ENCODE measurements at places on chromosomes 12 and 14.
A peak's percentile ranks its signal among the peaks of the same experiment; 100 is the strongest.

GRCh38 chr12:93115646-93116045 is 186.6 kb upstream of the EEA1 start:
- DNase-seq = no peak

- DNase-seq = no peak
Measured at GRCh38 chr14:33323979-33324378, 385.3 kb downstream of the NPAS3 start.

- no peak for DNase-seq
Measured at GRCh38 chr12:119649202-119649808, 18.6 kb upstream of the PRKAB1 start.

DNA sequence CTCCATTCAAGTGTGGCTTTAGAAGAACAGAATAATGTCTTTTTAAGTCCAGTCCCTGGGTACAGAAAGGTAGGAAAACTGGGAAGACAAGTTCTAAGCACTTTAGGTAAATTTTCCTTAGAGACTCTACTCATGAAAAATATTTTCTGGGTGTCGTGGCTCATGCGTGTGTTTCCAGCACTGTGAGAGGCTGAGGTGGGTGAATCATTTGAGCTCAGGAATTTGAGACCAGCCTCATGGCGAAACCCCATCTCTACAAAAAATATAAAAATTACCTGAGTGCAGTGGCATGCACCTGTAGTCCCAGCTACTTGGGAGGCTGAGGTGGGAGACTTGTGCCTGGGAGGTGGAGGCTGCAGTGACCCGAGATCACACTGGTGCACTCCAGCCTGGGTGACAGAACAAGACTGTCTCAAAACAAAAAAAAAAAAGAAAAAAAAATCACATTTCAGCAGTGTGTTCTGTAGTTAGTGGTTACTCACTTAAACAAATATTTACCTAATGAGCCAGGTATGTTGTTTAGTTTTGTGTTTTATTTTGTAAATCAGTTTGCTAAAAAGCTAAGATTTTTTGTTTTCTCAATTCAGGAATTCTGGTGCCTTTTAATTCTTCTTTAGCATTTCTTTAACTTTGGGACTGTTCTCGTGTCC is 52.3 kb upstream of the RD3L start:
- no peak for DNase-seq

GRCh38 chr12:53735556-53735955 is 8.3 kb upstream of the CALCOCO1 start:
- no peak for DNase-seq

DNA sequence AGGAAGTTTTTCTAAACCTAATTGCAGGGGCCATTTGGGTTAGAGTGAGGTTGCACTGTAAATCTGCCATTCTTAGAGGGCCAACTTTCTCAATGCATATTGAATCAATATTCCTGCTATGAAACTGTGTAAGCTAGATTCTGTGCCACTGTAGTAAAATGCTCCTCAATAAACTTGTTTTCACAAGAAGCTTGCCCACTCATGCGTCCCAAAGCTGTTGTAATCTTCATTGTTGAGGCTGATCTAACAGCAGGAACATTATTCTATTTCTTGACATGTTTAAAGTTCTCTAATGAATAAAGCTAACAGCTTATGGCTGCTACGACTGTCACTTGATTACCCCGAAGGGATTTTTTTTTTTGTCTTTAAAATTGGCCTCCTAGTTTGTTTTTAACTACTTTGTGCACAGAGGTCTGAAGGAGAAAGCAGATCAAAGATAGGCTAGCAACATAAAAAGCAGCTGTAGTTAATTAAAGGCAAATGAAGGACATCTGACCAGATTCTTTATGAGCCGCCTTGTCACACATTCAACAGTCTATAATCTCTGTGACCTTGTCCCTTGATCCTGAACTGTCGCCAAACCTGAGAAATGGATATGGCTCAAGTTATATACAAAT is 243.7 kb downstream of the PAX9 start:
- DNase-seq = no peak

GRCh38 chr12:101713059-101713682 is 15.7 kb downstream of the CHPT1 start:
- DNase-seq = no peak

GRCh38 chr12:117702741-117703140 is 266.0 kb downstream of the KSR2 start:
- no peak for DNase-seq

DNA sequence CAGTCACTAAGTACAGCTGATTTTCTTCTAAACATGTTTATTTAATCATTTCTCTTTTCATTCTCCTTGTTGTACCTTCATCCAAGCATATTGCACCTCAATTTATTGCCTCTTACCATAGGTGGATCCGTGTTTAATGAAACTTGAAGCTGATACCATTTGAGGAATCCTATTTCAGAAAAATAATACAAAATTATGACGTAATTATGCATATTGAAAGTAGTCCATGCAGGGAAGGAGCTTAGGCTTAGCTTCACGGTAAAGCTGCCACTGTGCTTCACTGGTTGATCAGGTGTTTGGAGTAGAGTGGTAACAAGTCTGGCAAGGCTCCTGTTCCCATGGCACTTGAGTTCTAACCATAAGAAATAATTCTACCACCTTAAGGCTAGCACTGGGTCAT is 61.0 kb upstream of the CLEC14A start:
- no peak for DNase-seq

DNA sequence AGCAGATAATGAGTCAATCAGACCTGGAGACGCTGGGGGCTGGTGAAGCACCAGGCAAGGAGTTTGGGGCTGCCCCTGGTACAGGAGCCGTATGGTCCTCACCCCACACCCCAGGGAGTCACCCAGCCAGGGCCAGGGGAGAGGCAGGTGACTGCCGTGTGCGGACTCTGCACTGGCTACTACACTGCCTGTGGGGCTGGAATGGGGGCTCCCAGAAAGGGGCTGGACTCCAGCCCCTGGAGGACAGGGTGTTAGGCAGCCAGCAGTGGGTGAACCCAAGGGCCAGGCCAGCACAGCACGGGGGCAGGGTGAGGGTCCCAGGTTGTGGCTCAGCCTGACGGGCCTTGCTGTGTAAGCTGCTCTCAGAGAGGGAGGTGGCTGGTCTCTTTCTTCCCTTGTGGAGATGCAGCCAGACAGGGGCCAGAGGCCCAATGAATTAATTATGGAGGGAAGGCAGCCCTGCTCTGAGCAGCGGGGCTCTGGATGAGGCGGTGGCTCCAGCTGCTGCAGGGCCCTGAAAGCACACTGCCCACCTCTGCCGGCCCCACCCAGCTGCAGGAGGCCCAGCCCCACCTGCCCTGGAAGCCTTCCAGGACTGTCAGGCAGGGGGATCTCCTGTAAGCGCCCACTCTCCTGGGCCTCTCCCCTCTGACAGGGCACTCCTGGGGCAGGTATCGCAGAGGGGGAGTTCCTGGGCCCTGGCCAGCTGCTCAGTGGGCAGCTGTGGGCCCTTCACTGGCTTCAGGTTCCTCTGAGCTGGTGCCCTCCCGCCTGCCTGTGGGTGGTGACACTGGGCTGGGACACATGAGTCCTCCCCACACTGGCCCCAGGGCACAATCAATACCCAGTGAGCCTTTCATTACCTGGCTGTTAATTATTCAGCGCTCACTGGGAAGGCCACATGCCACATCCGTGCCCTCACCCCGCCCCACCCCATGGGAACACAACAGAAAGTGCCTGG is 142.5 kb upstream of the C14orf180 start:
- peak; percentile 47 for DNase-seq

GRCh38 chr12:101570047-101570446 is 24.7 kb upstream of the MYBPC1 start:
- DNase-seq = no peak

- no peak for DNase-seq
Measured at GRCh38 chr12:127728285-127728684, 538.7 kb upstream of the TMEM132C start.

GRCh38 chr12:42918443-42918842 is 328.9 kb upstream of the PRICKLE1 start:
- DNase-seq = no peak

DNA sequence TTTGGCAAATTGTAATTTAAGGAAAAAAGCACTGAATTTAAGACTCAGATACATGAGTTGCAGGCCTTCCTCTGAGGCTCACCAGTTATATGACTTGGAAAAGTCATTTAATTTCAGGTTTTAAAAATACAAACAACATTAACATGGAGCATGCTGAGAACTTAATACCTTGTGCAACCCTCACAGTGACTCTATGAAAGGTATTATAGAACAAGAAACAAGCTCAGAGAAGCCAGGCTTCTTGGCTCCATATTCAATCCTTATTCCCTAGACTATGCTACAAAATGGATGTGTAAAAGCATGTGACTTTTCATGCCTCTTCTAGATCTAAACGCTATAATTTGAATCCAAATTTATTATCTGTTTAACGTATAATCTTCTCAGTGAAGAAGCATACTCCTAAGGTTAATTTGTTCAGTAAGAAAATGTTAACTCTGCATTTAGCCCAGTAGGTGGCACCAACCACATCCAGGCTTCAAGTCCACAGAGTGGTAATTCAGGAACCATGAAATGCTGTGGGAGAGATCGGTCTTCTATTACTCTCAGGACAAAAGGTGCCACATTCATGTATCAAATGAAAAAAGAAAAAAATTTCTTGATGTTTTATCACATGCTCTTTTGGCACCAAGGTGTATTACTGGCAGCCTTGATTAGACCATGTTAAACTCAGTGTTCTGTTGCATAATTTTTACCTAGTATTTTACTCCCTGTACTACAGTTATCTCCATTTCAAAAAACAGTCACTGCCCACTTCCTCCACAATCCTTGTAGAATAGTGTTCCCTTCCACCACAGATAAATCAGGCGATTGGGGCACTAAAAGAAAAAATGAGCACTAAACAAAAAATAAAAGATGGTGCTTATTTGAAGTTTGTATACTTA is 9.3 kb downstream of the CCDC196 start:
- DNase-seq = no peak

DNA sequence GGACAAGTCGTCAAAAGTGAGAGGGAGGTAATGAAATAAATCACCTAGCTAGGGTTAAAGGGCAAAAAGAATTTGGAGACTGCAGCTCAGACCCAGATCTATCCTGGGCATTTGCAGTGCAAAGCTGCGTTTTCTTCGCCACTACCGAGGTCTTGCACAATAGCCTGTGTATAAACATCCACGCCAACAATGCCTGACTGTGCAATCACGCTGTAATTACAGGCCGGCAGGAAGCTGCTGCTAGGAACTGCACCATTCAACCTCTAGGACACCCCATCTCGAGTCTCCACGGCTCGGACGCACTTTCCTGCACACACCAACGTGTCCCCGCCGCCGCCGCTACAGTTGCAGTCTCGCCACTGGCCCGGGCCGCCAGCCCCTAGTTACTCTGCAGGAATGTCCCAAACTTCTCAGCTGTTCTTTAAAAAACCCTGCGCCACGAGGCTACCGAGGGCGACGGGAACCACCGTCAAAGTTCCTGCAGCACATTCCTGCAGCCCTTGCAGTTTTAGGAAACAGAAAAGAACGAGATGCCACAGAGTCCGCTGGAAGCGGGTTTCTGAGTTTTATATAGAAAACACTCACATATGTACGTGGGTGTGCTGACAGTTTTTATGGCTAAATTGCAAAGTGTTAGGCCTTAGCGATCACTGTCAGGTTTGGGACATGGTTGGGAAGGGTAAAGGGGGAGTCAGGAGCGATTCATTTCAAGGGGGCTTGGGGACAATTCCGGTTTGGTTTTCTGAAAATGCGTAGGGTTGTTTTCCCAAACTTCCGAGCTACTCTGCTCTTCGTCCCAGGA is 65.6 kb upstream of the PTGR2 start:
- DNase-seq = peak; percentile 93

GRCh38 chr12:53227341-53227740 is 4.7 kb downstream of the RARG start:
- no peak for DNase-seq

- no peak for DNase-seq
Measured at GRCh38 chr12:13039328-13039956, 4.7 kb upstream of the FAM234B start.

- no peak for DNase-seq
Measured at GRCh38 chr12:52380271-52380694, 5.2 kb downstream of the KRT84 start.

- DNase-seq = no peak
Measured at GRCh38 chr14:99616832-99617800, 13.1 kb upstream of the CCDC85C start.

- DNase-seq = no peak
Measured at GRCh38 chr12:88643685-88644084, 63.4 kb upstream of the KITLG start.

GRCh38 chr12:75705749-75706711 is 194.6 kb upstream of the KRR1 start:
- DNase-seq = no peak

DNA sequence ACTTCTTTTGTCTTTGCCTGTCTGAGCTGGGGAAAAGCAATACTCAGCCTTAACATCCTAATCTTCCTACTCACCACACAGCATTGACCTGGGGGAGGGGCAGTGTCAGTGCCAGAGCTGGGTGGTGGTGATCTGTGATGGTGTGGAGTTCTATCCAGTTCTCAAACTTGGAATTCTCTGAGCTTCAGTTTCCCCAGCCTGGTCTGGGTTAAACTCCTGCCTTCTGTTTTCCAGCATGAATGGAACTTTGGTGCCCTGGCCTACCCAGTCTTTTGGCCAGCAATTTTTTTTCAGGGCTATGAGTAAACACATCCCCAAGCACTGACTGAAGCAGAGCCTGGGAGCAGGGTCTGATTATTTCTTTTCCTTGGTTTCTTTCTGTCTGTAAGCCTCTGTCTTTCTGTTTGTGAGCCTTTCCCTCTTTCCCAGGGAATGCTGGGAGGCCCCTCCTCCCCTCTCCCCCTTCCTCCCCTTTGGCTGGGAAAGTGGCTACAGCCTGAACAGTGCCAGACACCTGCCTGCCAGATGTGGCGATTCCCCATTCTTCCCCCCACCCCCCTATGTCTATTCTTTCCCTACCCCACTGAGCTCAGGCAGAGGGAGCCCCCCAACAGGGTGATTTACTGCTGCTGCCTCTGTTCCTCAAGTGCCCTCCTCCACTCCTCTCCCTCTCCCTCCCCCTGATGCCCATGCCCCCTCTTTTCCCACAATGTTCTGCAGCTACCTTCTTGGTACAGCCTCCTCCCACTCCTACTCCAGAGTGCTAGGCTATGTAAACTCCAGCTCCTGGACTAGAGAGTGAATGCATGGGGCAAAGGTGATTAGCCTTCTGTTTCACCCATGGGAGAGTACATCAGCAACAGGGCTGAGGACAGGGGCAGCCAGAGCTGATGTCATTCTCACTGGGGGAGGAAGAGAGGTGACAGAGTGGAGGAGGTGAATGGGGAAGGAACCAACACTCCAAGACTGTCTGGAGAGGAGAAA is 11.1 kb downstream of the GPR84 start:
- no peak for DNase-seq

GRCh38 chr12:89082370-89082753 is 269.9 kb downstream of the DUSP6 start:
- DNase-seq = no peak

GRCh38 chr12:118070650-118071049 is 9.7 kb upstream of the WSB2 start:
- no peak for DNase-seq

GRCh38 chr12:103036581-103037214 is 79.2 kb downstream of the ASCL1 start:
- no peak for DNase-seq

- DNase-seq = no peak
Measured at GRCh38 chr12:124238886-124239285, 56.0 kb upstream of the RFLNA start.

DNA sequence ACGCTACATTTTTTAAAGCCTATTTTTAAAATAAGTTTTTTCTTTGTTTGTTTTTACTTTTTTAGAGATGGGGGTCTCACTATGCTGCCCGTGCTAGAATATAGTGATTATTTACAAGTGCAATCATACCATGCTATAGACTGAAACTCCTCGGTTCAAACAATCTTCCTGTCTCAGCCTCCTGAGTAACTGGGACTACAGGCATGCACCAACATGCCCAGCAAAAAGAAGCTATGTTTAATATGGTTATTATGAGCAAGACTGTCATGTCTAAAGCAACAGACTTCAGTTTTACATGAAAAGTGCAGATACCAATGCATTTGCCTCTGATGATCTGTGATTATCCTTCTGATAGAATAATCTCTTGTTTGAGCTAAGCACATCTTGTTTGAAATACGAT is 45.6 kb upstream of the SGPP1 start:
- no peak for DNase-seq
